Common myeloid progenitor, CD34-positive (primary cell): ENCODE measurements at places on chromosomes 7 and 10.

GRCh38 chr7:150918378-150918777 is 59.7 kb downstream of the KCNH2 start:
- DNase-seq, result no peak

DNA sequence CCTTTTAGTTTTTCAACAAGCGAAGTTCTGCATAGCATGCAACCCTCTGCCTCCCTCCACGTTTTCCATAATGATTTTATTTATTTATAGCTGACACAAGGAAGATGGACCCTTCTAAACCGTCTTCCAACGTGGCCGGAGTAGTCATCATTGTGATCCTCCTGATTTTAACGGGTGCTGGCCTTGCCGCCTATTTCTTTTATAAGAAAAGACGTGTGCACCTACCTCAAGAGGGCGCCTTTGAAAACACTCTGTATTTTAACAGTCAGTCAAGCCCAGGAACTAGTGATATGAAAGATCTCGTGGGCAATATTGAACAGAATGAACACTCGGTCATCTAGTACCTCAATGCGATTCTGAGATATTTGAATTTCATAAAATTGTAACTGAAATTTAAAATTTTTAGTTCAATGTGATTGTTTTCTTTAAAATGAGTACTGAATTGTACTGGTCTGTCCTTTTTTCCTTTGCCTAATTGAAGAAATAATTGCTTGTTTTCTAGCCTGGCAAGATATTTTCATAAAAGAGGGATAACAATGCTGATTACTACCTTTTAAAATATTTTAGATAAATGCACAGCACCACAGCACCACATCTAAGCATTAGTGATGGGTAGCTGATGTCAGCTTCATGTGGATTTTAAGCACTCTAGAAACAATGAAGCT is 41.5 kb upstream of the SLC39A12 start:
- DNase-seq, result peak; percentile 62

- DNase-seq, result no peak
Observed at GRCh38 chr10:132518572-132519381, 18.8 kb upstream of the INPP5A start.

GRCh38 chr7:143040209-143040715 is 11.9 kb upstream of the OR6V1 start:
- DNase-seq, result no peak

- DNase-seq, result peak; percentile 46
Observed at GRCh38 chr7:11835260-11835659, 3.3 kb upstream of the THSD7A start.

GRCh38 chr10:60607372-60607771 is 170.9 kb upstream of the CDK1 start:
- DNase-seq, result no peak

DNA sequence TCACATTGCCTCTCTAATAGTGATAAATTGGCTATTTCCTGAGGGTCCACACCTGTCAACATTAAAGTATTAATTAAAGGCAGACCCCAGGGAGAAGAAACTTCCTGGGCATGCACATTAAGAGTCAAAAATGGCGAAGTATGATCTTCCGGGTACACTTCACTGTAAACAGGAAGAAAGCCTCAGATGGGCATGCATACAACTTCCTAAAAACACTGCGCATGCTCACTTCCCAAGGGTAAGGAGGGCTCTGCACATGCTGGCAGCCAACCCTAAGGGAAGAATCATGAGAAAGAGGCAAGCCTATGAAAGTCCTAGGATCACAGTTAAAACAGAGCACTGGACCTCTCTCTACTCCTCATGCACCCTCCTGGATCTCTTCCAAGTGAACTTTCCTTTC is 80.1 kb upstream of the IMMP2L start:
- DNase-seq, result no peak

DNA sequence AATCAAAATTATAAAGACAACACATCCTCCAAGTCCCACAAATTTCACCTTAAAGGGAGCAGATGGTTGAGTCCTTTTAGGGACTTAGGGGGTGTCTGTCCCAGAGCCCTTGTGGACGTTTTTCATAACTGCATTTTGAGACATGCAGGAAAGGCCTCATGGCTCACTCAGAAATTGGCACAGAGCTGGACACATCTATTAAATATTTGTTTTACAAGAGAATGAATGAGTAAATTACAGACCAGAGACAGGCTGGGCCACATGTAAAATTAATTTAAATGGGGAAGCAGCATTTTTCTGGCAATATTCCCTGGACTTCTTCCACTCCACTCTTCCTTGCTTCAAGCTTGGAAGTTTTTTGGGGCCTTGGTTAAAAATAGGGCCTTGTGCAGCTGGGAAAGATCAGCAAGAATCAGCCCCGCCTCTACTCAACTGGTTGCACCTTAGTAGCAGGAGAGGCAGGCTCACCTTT is 20.0 kb downstream of the LAMB1 start:
- DNase-seq, result no peak

GRCh38 chr7:148915211-148915610 is 31.1 kb upstream of the EZH2 start:
- no peak for DNase-seq

DNA sequence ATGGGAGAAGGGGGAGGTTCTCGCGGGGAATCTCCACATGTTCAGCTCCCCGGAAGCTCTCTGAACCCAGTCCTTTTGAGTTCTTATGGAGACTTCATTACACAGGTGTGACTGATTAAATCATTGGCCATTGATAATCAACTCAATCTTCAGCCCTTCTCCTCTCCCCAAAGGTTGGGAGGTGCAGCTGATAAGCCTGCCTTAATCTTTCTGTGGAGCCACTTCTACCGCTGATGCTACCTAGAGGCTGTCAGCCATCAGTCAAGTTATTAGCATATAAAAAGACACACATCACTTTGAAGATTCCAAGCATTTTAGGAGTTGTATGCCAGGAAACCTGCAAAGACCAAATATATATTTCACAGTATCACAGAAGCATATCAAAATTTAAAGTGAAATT is 91.7 kb downstream of the MARCHF5 start:
- DNase-seq, result no peak

DNA sequence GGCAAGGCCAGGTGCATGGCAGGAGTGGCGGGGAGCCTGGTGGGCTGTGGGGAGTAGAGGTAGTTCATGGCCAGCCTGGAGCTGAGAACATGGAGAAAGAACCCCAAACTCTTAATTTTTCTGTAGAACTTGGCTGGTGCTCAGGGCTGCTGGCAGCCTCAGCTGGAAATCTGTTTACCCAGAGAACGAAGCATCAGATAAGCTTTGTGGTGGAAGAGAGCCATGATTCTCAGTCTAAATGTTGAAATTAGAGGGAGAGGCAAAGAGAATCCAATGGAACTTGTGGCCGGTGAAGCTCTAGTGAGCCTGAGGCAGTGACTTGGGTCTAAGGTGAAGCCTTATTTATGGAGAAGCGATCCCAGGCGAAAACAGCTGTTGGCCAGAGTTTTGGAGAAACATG is 126.4 kb downstream of the CCDC3 start:
- no peak for DNase-seq

DNA sequence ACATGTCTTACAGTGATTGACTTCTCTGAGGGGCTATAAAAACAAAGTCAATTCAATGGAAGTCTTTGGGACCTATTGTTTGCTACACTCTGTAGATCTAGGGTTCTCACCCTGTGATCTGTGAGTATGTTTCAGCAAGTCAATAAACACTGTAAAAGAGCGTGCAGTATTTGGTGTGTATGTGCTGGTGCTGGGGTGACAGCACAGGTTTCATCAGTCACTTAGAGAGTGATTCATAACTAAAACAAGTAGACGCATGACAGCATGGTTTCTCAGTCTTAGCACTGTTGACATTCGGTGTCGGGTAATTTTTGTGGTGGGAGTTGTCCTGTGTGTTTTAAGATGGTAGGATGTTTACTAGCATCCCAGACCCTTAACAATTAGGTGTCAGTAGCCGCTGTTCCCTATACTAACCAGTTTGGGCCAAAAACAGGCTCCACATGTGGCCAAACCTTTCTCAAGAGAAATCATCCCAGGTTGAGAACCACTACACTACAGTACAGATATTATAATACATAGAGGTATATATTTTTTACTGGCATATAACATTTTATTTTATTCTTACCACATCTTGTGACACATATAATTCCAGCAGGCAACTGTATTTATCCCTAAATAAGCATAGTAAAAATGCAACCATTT is 411.8 kb downstream of the ARL4A start:
- no peak for DNase-seq

DNA sequence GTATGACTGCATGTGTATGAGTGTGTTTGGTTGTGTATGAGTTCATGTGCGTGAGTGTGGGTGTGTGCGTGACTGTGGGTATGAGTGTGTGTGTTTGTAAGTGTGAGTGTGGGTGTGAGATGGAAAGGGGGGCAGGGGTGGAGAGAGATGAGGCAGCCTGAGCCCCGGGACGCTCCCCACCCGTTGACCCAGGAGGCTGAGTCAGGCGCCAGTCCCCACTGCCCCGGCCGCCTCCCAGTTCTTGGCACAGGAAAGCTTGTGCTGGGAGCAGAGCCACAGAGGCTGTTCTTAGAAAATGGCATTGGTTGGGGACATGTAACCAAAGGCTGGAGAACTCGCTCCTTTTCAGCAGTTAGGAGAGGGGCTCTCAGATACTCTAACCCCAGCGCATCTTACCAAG is 27.8 kb upstream of the NUB1 start:
- no peak for DNase-seq

DNA sequence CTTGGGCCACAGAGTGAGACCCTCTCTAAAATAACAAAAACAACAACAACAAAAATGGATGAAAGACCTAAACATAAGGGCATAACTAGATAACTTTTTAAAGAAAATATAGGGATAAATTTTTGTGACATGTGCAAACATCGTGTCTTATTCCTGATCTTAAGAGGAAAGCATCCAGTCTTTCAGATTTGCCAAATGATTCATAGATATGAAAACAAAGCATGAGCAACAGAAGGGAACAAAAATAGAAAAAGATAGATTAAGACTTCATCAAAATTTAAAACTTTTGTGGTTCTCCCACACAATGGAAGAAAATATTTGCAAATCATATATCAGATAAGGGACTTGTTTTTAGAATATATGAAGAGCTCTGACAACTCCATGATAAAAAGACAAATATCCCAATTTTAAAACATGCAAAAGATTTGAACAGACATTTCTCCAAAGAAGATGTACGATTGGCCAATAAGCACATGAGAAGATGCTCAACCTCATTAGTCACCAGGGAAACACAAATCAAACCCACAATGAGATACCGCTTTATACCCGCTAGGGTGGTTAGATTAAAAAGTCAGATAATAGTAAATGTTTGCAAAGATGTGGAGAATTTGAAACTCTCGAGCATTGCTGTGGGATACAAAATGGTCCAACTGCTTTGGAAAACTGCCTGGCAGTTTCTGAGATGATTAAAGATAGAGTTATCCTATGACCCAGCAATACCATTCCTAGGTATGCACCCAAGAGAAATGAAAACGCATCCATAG is 20.3 kb downstream of the PPIF start:
- DNase-seq, result no peak

DNA sequence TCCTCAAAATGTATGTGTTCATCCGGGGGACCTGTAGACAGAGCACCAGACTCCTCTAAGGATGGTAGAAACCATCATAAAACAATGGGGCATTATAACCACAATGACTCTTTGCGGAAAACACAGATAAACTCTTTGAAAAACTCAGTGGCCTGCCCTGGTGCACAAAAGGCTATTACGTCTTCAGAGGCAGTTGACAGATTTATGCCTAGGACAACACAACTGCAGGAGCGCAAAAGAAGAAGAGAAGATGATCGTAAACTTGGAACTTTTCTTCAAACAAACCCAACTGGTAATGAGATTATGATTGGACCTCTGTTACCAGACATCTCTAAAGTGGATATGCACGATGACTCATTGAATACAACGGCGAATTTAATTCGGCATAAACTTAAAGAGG is 6.0 kb downstream of the RBM48 start:
- no peak for DNase-seq

DNA sequence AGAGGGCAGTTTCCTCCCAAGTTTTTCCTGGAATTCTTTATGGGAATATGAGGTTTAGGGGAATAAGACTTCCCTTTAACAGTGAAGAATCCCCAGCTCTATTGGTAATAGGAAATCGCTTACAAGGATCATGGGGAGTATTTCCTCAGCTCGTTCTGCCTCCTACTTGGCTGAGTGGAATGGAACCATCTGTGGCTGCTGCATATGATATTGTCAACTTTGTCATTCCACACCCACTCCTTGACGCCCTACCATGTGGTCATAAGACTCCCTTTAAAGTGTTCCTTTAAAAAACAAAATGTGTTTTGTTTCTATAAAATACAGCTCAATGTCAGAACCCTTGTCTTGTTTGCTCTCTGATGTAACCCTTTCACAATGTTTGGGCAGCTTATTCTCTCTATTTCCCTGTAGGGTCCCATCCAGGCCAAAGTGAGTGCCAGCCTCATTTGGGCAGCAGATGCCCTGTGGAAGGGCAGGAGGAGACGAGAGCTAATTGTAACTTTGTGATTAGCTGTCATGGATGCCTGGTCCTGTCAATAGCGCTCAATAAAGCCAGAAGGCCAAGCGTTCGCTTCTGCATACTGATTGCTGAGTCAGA is 33.8 kb upstream of the ATRNL1 start:
- no peak for DNase-seq

- DNase-seq, result peak; percentile 44
Observed at GRCh38 chr10:69413221-69413865, 3.4 kb downstream of the TACR2 start.

DNA sequence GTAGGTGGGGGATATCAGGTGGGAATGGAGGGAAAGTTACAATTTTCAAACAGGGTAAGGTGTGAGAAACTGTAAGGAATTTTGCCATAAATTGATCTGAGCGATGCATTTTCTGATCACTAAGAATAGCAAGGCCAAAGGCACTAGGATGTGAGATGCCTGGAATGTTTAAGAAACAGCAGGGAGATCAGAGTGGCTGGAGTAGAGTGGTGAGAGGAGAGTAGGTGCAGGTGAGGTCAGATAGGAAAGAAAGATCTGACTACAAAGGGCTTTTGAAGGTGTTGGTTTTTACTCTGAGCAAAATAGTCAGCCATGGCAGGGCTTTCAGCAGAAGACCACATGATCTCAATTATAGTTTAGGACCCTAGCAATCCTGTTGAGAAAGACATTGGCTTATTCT is 55.0 kb downstream of the HDAC9 start:
- no peak for DNase-seq

DNA sequence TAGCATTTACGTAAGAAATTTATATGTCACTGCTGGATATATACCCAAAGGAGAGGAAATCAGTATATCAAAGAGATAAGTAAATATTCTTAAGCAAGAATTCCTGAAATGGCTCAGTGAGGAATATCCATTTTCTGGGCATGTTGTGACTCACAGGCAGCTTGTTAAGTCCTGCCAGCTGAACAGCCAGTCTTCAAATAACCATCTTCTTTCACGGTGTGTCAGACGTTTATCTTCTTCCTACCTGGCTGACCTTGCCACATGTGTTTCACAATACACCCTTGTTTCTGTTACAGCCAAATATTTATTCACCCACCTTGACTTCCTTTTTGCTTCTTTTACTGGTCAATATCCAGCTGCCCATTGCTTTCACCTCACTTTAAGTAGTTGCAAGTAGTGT is 648.1 kb downstream of the ANKRD7 start:
- no peak for DNase-seq

GRCh38 chr10:80500572-80501380 is 36.9 kb upstream of the SH2D4B start:
- DNase-seq, result peak; percentile 74

- DNase-seq, result no peak
Observed at GRCh38 chr10:44132361-44133289, 252.3 kb downstream of the CXCL12 start.
